ENCODE measurements at places on chromosomes 11 and 22.
A peak's percentile ranks its signal among the peaks of the same experiment; 100 is the strongest.

- DNase-seq = no peak
These were observed 304.0 kb upstream of the NARS2 start for GRCh38 chr11:78878631-78879030.

DNA sequence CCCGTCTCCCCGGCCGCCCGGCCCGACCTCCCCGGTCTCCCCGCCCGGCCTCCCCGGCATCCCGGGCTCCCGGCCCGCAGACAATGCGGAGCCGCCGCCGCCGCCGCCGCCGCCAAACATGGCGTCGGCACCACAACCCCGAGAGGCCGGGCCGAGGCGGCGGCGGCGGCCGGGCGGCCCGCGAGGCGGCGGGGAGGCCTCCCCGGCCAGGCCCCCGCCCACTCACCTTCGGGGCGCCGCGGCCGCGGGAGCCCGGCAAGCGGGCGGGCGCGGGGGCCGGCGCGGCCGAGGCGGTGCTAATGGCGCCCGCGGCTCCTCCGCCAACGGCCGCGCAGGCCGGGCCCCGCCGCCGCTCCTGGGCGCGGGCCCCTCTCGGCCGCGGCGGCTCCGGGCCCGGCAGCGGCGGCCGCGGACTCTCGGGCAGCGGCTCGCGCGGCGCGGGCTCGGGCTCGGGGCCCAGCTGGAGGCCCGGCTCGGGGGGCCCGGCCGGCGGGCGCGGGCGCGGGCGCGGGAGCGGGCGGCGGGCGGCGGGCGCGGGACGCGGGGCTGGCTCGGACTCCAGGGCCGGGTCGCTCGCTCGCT lies 311 bp downstream of the BRD1 start:
- no peak for DNase-seq

DNA sequence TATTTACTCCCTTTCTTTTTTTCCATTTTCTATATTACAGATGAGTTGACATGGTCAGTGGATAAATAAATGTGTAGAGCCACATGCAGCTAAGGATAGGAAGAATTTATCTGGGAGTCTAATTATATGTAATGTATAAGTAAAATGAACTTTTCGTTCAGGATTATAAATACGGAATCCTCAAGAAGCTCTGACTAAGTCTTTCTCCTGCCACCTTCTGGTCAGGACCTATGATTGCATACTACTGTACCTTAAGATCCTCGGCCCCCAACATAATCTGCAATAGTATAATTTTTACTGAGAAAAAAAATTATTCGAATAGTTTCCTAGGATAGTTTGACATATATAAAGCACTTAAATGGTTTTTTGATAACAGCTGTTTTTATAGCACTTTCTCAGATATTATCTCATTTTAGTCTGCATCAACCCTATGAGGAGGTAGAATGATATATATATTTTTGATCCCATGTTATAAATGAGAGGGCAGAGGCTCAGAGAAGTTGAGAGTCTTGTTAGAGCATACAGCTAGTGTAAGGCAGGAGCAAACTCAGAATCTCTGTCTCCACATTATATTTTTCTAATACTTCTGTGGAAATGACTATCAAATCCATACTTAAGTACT lies 36.1 kb downstream of the CCDC90B start:
- peak; percentile 17 for DNase-seq

GRCh38 chr11:99320769-99321290 lies 300.1 kb downstream of the CNTN5 start:
- no peak for DNase-seq

DNA sequence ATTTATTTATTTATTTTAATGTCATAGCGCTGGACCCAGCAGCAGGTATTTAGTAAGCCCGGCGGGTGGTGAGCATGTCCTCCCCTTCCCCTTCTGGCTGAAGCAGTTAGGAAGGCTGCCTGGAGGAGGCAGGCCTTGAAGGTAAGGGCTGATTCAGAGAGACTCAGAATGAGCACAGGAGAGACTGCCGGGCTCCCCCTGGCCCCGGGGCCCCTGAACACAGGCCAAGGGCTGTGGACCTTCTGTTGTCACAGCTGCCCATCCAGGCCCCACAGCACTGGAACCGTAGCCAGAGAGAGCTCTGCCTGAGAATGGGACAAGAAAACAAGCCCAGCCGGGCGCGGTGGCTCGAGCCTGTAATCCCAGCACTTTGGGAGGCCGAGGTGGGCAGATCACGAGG lies 52.8 kb downstream of the KCNJ4 start:
- no peak for DNase-seq

DNA sequence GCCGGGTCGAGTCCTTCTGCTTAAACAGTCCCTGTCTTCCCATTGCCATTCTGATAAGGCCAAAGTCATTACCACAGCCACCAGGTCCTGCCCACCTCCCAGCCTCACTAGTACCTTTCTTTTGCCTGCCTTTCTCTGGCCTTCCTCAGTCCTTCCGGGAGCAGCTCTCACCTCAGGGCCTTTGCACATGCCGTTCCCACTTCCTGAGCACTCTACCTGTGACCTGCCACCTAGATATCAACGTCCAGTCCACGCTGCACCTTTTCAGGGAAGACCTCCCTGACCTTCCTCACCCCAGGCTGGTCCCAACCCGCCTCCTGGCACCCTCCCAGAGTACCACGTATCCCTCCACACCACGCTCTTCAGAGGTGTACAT lies 7.8 kb upstream of the OSM start:
- DNase-seq = no peak

DNA sequence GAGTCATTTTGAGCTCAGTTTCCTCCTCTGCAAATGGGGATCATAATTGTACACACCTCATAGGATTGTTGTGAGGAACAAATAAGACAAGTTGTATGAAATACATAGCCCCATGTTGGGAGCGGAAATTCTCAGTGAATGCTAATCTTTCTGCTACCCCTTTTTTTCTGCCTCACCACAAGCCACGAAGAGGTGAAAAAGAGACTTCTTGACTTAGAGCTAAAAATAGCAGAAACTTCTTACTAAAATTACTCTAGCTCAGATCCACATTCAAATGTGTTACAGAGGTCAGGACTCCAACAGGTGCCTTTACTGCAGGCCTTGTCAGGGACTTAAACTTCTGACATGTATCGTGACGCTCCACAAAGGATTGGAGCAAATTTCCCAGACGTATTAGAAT lies 128.5 kb downstream of the MIAT start:
- no peak for DNase-seq

DNA sequence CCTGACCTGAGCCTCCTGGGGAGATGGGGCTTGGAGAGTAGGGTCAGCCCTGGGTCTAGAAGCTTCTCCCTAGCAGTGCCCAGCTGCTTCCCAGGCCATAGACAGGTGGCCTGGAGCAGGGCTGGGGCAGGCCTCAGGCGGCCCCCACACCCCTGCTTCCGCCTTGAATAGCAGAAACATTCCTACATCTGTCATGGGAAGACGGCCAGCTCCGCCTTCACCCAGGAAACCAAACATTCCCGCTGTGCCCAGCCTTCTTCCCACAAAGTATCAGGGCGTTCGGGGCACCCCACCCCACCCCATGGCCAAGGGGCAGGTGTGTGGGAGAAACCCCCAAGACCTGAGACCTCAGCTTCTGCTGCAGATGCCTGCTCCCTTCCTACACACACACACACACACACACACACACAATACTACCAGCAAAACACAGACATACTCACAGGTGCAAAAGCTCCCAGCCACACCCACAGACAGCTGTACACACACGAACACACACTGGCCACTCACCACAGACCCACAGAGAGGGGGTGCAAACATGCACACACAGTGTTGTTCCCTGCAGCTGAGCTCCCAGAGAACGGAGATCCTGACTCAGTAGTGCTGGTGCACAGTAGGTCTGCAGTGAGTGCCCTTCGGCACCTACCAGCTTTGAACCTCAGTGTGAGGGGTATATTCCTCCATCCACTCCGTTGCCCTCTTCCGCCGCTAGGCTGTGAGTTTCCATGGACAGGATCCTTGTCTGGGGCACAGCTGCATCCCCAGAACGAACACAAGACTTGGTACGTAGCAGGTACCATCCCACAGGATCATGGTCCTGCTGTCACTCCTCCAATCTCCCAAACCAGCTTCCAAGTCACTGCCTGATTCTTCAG lies 37.4 kb downstream of the PDGFB start:
- no peak for DNase-seq

GRCh38 chr11:69192301-69192721 lies 36.6 kb downstream of the SMIM38 start:
- DNase-seq = no peak

GRCh38 chr22:50004918-50005317 lies 7.6 kb downstream of the IL17REL start:
- DNase-seq = no peak

DNA sequence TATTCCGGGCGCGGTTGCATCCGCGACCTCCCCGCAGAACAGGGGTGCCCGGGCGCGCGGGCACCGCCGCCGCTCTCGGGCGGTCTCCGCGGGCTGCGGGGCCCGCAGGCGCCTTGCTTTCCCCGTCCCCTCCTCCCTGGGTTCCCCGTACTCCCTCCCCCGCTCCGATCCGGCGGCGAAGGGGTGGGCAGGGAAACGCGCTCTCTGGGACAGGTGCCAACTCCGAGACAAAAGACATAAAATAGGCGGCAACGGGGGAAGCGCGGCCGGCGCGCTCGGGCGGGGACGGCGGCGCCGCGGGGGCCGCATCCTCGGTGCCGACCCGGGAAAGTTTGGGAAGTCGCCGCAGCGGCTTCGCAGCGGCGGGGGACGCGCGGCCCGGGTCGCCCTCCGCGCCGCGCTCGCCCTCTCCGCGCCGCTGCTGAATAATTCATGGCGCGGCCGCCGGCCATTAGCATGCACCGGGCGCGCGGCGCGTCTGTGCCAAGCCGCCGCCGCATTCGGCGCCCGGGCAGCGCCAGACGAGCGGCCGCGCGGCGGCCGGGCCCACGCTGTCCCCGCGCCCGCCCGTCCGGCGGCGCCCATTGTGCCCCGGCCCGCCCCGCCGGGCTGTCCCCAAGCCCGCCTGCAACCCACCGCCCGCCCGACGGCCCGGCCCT lies 78.7 kb upstream of the PPARA start:
- DNase-seq = peak; percentile 92

DNA sequence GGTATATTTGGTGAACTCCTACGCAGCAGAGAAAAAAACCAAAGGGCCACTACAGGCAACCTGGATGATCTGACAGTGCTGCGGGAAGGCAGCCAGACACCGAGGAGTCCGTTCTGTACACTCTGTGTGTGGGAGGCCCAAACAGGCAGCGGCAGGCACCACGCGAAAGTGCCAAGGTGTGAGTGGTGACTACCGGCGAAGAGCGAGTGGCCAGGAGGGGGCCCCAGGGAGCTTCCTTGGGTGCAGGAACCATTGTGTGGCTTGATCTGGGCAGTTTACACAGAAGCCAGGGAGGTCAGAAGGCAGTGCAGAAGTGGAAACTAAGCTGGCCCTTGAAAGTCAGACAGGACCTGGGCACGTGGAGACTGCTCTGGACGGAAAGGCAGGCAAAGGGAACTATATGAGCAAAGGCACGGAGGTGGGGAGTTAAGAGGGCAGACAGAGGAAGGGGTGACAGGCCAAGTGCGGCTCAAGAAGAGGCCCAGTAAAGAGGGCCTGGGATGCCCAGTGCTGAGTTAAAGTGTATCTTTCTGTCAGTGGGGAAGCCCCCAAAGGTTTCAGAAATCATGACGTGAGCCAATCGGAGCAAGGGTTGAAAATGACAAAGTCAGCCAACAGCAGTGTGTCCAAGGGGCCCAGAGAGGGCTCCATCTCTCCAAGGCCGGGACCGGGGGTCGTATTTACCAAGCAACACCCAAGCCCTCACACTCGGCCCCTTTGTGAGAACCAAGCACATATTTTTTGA lies 10.6 kb downstream of the TMEM184B start:
- no peak for DNase-seq

- DNase-seq = no peak
These were observed 56.1 kb downstream of the MED15 start for GRCh38 chr22:20563466-20563906.

GRCh38 chr11:45606514-45607281 lies 58.7 kb downstream of the CHST1 start:
- peak; percentile 38 for DNase-seq

GRCh38 chr11:43664295-43664694 lies 16.2 kb upstream of the HSD17B12 start:
- no peak for DNase-seq

All from NCI-H1436 (cell line).